ENCODE measurements at places on chromosomes 4 and X.

DNA sequence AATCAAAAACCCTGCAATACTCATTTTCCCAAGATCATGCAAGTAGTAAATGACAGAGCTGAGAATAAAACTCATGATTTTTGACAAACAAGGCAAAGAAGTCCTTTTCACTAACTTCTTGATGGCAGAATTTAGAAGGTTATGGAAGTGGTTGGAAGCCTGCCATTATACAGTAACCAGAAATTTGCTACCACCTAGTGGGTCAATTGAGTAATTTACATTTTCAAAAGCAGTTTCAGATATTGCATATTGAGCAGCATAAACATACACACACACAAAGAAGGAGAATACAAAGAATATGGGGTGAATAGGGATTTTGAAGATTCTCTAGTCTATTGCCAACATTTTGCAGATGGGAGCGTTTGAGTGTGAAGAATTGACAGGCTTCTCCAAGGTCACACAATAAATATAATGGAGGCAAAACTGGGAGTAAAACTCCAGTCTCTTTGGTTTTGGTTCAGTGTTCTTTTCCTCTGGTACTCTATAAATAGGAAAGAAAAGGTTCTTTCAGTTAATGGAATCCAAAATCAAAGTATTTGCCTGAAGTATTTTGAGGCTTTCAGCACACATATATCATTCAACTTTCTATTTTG is 70.2 kb downstream of the GC start:
- DNase-seq: peak; percentile 4

DNA sequence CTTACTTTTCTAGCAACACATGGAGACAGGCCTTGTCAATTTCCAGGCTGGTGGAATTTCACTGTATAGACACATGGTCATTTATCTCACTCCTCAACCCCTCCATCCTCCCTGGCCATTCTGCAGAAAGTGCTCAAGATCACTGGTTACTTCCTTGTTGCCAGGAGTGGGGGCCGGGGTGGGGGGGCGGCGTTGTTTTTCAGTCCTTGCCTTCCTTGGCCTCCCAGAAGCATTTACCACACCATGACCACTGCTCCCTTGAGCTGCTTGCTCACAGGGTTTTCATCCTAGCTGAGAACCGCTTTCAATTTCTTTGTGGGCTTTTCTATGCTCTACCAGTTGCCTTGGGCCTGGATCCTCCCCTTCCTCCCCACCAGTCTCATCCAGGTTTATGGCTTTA is 14.1 kb upstream of the BCOR start:
- no peak for DNase-seq

DNA sequence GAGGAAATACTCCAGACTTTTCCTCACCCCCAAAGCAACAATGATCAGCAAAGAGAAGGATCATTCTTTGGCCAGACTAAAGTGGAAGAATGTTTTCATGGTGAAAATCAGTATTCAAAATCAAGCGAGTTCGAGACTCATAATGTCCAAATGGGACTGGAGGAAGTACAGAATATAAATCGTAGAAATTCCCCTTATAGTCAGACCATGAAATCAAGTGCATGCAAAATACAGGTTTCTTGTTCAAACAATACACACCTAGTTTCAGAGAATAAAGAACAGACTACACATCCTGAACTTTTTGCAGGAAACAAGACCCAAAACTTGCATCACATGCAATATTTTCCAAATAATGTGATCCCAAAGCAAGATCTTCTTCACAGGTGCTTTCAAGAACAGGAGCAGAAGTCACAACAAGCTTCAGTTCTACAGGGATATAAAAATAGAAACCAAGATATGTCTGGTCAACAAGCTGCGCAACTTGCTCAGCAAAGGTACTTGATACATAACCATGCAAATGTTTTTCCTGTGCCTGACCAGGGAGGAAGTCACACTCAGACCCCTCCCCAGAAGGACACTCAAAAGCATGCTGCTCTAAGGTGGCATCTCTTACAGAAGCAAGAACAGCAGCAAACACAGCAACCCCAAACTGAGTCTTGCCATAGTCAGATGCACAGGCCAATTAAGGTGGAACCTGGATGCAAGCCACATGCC is 89.7 kb downstream of the TET2 start:
- no peak for DNase-seq

DNA sequence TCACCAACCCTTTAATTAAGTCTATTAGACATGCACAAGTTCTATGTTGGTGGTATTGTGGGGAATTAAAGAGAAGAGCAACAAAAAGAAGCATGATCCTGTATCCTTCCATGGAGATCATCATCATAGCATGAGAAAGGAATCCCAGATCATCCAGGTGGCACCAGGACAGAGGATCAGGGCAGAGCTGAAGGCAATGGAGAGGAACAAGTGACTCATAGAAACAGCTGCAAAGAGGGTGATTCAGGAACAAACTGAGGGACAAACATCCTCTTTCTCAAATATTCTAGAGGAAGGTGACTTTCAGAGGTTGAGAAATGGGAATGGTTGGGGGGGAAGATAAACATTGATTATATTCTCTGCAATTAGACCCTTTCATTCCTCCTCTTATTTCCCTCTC is 105.5 kb upstream of the OTUD4 start:
- no peak for DNase-seq

- no peak for DNase-seq
These were observed 198.8 kb downstream of the VEGFC start for GRCh38 chr4:176593943-176594342.

DNA sequence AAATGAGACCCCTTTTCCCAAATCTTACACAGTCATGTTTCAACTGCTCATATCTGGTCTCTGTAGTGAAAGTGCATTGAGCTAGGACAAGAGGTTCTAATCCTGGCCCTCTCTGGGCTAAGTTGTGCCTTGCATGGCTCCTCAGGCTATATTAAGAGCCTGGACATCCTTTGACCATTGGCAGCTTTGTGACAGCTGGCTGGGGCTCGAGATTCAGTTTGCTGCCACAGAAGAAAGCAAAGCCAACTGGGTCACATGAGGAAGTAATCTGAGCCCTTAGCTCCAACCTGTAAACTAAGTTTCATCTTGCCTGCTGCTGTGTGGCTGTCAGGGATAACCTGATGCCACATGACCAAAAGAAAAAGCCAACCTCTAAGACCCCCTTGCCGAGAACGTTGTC is 51.8 kb upstream of the JADE1 start:
- DNase-seq: no peak

DNA sequence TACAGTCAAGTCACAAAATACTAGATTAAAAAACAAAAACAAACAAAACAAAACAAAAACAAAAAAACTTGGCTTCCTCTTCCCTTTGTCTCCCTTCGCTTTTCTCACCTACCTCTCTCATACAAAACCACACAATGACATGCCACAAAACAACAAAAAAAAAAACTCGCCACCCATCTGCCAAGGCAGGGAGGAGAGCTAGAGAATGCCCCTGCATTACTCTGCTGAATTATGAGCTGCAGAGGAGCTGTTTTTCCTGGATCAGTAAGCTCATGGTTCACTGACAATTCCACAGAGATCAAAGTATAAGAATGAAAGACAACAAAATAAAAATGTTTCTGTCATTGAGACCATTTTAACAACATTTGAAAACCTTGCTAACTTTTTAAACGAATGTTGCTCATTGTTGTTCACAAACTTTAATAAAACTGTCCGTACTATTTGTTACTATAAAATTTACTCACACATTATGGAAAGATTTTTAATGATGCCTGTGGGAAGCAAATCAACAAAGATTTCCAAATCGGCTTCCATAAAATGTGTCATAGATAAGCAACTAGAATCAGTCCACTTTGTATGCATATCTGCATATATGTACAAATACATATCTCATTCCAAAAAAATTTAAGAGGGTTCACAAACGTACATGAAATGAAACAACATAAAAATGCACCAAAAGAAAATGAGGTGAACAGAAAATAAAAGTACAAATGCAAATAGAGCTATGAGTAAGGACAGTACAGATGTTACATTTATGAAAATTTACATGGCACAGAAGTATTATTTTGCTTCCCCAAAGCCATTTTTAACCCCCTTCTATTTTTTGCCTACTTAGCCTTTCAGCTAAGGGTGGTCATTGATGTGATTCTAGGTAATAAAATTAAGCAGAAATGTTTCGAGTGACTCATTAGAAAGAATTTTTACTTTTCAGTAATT is 252.4 kb upstream of the FAT4 start:
- no peak for DNase-seq

DNA sequence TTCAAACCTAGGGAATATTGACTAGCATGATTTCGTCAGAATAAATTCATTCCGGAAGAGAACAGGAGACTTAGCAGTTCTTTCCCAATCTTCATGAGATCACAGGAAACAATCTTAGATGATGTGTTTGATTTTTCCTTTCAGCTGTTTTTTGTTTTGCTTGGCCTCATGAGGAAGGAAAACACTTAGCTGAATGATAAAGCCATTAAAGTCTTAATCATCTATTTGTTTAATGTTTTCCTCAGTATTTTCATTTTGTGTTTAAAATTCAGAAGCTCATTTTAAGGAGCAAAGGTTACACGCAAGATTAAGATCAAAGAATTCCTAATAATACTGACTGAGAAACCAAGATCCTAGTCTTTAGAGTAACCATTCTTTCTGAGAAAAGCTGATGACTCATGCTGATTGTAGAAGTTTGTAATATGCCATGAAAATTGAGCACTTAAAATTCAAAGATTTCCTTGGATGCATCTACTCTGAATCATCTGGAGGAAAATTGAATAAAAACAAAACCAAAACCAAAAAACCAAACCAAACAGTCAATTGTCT is 15.4 kb upstream of the TBC1D19 start:
- DNase-seq: no peak

DNA sequence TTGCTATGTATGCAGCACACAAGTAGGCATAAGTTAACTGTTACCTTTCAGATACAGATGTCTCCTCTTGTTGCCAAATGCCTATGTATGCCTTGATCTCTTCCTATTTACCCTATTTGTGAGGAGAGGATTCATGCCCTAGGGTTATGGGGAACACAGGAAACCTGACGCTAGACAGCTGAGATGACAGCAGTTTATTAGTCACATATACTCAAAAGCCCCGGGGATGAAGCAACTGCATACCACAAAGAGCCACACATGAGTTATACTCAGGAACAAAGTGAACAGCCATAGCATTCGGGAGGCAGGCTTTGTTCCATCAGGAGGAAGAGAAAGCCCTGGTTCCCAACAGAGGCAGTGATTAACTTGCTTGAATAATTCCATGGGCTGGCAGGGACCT is 1011.7 kb upstream of the PCDH7 start:
- no peak for DNase-seq

DNA sequence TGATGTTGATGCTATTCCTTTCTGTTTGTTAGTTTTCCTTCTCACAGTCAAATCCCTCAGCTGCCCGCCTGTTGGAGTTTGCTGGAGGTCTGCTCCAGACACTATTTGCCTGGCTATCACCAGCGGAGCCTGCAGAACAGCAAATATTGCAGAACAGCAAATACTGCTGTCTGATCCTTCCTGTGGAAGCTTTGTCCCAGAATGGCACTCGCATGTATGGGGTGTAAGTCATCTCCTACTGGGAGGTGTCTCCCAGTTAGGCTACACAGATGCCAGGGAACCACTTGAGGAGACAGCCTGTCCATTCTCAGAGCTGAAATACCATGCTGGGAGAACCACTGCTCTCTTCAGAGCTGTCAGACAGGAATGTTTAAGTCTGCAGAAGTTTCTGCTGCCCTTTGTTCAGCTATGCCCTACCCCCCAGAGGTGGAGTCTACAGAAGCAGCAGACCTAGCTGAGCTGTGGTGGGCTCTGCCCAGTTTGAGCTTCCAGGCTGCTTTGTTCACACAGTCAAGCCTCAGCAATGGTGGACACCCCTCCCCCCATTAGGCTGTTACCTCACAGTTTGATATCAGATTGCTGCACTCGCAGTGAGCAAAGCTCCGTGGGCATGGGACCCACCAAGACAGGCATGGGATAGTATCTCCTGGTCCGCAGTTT is 74.9 kb downstream of the SPIN3 start:
- DNase-seq: no peak

DNA sequence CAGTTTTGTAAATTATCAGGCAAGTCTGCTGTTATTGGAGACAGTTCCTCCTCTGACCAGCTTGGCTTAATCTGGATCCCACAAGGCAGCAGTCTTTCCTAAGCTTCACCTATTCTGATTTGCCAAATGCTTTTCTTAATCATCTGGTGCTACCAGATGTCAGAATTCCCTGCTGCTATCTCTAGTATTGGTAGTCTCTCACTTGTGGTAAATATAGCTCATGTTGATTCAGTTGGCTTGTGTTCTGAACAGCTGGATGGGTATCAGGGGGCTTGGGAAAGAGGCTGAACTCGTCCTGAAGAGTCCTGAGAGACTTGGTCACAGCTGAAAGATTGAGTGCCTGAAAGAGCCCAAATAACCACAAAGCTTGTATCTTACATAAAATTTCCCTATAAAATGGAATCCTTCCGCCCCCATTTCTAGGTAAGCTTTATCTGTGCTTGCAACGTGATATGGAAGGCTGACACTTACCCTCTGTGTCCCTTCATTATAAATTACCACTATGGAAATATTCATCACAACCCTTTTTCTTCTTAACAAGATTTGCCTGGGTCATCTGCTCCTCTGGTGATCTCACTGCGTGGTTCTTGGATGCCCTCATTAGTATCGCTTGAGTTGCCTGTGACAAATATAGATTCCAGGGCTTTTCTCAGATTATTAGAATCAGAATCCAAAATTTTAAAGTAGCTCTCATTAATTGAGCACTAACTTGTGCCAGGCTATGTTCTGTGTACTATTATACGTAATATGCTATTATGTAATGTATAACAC is 104.1 kb upstream of the GPRIN3 start:
- DNase-seq: no peak

GRCh38 chrX:65723706-65724105 is 56.3 kb downstream of the MSN start:
- DNase-seq: no peak

GRCh38 chrX:13090339-13091110 is 46.1 kb upstream of the FAM9C start:
- no peak for DNase-seq

DNA sequence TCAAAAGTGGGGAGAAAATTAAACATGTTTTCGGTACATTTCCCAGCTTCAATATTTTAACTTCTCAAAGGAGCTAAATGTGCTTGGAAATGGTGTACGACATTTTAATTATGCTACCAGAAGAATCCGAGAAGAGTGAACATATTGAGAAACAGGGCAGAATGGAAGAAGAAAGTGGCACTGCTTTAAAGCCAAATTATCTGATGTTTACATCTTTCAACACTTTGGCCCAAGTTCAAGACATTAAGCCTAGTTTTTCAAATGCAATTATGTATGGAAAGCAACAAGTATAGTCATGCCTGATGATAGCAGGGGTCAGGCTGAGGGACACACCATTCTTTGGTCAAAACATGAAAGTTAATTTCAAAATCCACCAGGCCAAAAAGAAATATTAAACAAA is 577.9 kb upstream of the ZFP42 start:
- DNase-seq: no peak

- no peak for DNase-seq
These were observed 55.1 kb upstream of the PGAM4 start for GRCh38 chrX:78024349-78025059.

DNA sequence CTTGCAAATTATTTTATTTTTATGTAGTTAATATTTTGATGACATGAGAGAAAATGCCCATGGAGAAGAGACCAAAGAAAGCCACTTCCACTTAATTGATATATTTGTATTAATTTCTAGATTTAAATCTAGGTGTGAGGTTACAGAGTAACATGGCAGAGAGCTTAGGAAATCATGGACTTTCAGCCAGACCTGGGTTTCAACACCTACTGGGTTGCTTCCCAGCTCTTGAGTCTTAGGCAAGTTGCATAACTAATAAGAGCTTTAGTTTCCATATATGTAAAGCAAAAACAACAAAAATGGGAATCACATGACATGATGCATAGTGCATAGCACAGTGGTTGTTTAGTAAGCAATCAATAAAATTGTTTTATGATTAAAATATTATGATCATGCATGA is 413.3 kb downstream of the CCSER1 start:
- no peak for DNase-seq

- DNase-seq: no peak
These were observed 314.6 kb upstream of the CASK start for GRCh38 chrX:42237956-42238355.
